D721Med (cell line): ENCODE measurements at places on chromosomes 12 and 14.

- DNase-seq: no peak
These were observed 24.6 kb downstream of the PLXNC1 start for GRCh38 chr12:94172973-94173372.

DNA sequence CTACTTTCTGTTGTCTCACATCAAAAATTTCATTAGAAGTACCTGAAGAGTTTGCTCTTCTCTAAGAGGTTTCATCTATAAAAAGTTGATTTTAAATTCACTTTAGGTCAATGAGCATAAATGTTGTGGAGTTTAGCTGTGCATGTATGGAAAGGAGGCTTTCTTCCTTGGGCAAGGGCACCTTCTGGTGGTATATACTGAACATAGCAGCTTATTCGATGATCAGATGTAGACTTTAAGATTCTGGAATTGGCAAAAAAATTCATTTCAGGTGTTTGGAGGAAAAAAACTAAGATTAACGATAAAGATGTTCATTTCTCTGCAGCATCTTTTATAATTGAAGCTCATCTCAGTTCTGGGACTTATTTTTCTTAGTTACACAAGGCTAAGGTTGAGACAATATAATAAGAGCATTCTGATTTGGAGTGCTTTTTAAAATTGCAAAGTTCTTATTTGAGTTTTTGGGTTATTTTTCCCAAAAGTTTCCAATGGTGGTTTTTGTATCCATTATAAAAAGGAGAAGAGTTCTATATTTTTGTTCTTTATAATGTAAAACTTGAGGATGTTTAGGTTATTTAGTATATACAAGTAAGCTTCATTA is 46.8 kb downstream of the TMEM117 start:
- DNase-seq: no peak

- DNase-seq: no peak
These were observed 26.9 kb downstream of the GLIPR1L1 start for GRCh38 chr12:75361408-75361807.

- no peak for DNase-seq
These were observed 23.9 kb upstream of the SMOC1 start for GRCh38 chr14:69855180-69855832.

DNA sequence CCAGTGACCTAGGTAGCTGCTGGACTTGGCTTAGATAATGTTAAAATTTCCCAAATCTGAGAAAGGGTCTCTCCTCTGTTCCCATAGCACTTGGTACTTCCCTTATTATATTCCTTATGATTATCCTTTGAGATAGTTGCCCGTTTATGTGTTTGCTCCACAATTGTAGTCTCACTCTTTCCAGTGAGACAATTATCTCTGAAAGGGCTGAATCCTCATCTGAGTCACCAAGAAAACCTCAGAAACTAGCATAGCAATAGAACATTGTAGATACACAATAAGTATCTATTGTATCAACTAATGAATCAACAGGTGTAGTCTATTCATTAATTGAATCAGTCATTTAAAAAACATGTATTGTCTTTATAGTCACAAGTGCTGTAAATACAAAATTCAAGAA is 119.1 kb upstream of the FAR2 start:
- DNase-seq: no peak

- DNase-seq: no peak
These were observed 49.2 kb upstream of the BCAT1 start for GRCh38 chr12:24997970-24998582.

DNA sequence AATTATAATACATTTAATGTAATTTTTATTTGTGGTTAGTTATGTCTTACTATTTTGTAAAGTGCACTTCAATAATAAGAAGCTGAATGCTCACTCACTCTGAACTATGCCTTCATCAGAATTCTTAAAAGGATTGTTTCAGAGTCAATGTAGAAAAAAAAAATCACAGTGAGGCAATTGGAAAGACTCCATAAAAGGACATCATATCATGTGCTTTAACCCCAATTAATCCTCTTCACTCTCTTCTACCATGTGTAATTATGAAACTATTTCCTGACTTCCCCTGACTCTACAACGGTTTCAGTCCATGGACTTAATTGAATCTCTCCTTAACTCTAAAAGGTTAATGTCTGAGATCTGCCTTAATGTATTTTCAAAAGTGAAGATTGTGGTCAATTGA is 250.4 kb upstream of the ALG10 start:
- DNase-seq: no peak

DNA sequence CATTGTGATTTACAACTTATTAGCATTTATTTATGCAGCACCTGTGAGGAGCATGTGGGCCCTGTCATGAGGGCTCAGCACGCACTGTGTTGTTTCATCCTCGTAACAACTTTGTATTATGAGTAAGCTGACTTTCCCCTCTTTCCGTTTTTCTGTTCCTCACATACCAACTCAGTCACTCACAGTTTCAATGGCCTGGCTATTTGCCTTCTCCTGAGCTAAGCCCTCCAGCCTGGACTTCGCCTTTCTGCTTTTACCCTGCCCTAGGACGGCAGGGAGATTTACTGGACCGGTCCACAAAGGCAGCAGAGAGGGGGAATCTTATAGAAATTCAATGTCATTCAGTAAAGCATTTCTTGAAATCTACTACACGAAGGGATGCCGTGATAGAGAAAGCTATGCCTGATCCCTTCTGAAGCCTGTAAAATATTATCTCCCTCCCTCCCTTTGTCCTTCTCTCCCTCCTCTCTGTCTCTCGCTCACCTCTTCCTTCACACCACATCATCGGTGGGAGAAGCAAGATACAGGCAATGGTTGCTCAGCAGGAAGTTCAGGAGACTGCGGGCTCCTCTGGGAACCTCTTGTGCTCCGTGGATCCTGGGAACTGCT is 219.2 kb upstream of the TBX3 start:
- no peak for DNase-seq

- peak; percentile 32 for DNase-seq
These were observed at the start of gene SCN8A for GRCh38 chr12:51591016-51591901. SCN8A (plus strand) TSS chr12:51591233; CDS start chr12:51662818, 71,585 bp downstream.

DNA sequence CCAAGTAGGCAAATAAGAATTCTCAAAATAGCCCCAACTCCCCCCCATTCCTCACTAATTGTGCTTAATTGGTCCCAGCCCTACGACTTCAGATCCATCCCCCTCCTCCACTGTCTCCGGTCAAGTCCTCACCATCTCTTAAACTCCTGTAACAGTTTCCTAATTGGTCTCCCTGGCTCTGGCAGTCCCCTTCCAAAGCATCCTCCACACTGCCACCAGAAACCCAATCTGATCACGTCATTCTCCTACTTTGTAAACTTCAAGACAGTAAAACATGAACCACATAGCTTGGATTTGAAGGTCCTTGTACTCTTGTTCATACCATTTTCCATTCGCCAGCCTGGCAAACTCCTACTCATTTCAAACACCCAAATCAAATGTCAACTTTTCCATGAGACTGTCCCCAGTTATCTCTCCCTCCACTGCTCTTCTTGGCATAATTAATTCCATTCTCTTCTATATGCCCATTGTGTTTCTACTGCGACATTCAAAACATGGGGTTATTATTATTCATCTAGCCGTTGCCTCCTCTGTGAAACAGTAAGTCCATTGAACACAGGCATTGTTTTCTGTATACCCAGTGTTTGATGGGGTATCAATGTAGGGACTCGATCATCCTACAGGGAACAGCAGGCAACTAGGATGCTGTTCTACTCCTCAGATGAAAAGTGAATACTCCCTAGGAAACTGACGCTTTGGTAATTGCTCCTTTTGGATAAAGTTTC is 104.6 kb downstream of the EGLN3 start:
- DNase-seq: no peak

DNA sequence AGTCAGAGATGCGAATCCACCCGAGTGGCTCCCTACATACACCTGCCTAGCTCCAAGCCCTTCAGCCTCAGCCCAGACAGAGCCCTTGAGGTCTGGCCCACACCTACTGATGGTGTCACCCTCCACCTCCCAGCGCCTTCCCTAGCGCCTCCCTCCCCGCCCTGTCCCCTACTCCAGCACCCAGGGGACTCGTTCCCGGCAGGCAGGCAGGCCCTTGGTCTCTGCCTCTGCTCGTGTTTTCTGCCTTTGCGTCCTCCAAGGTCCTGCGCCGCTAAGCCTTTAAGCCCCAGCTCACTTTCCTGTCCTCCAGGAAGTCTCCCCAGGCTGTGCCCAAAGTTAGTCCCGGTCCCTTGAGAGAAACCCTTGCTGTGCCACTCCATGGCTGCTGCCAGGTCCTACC is 12.7 kb downstream of the INF2 start:
- peak; percentile 62 for DNase-seq

DNA sequence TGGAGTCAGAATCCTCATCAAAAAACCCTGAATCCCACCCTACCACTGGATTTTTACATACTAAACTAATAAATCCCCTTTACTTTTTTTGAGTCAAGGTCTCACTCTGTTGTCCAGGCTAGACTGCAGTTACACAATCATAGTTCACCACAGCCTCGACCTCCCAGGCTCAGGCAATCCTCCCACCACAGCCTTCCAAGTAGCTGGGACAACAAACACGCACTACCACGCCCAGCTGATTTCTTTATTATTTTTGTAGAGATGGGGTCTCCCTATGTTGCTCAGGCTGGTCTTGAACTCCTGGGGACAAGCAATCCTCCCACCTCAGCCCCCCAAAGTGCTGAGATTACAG is 24.3 kb downstream of the SPTSSA start:
- DNase-seq: no peak

DNA sequence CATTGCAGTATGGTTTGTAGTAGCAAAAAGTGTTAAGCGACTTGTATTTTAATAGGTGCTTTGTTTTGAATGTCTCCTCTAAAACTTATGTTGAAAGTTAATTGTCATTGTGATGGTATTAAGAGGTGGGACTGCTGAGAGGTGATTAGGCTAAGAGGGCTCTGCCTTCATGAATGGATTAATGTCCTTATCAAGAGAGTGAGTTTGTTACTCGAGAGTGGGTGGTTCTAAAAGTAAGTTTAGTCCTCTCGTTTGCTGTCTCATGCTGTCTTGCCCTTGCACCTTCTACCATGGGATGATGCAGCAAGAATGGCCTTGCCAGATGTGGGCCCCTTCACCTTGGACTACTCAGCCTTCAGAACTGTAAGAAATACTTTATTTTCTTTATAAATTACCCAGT is 17.4 kb downstream of the ZDHHC17 start:
- no peak for DNase-seq

GRCh38 chr14:32450919-32451675 is 122.0 kb downstream of the AKAP6 start:
- DNase-seq: no peak

GRCh38 chr12:30286345-30286926 is 409.2 kb downstream of the IPO8 start:
- DNase-seq: no peak

DNA sequence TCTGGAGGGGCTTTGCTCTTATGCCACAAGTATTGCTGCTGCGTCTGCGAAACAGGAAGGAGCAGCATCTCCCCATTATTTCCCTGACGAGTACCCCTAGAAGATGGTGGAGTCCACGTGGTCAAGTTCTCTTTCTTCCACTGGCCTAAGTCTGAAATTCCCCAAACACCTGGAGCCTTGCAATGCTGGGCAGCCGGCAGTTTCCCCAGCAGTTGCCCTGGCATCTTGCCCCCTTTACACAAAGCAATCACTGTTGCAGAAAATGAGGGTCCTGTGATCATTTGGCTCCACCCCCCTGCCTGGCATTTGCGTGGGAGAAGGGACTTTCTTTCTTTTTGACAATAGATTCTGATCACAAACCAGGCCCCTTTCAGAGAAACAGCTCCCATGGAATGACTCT is 56.9 kb downstream of the FOS start:
- DNase-seq: no peak

DNA sequence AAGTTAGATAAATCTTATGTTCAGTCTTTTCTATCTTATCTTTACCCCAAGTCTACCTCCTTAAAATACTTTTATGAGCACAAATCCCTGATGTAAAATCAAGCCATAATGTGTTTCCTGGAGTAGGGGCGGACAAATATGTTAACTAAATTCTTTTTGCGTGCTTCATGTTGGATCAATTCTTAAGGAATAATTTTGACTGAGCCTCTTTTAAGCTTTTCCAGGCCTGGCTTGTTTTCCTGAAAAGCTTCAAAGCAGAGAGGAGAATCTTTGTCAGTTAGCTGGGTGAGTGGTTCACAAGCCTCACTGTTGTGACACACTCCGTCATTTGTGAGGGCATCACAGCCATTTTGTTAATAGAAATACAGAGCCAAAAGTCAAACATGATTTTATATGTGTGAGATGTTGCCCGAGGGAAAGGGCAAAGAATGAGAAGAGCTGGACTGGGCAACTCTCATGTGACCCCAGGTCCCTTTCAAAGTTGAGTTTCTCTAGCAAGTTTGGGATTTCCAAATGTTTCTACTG is 468.9 kb downstream of the RGS6 start:
- DNase-seq: no peak

- peak; percentile 47 for DNase-seq
These were observed at the start of gene CCDC60 for GRCh38 chr12:119334430-119335170. CCDC60 (plus strand) TSS chr12:119334729; CDS start chr12:119335177, 448 bp downstream.

- no peak for DNase-seq
These were observed 52.9 kb downstream of the EID3 start for GRCh38 chr12:104356231-104357115.

DNA sequence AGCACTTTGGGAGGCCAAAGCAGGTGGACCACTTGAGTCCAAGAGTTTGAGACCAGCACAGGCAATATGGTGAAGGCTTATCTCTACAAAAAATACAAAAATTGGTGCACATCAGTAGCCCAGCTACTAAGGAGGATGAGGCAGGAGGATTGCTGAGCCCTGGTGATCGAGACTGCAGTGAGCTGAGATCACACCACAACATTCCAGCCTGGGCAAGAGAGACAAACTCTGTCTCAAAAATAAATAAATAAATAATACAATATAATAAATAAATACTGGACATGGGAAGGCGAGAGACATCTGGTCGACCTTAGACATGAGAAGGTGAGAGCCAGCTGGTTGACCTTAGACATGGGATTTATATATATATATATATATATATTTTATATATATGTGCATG is 119.8 kb upstream of the SLC38A4 start:
- DNase-seq: no peak

DNA sequence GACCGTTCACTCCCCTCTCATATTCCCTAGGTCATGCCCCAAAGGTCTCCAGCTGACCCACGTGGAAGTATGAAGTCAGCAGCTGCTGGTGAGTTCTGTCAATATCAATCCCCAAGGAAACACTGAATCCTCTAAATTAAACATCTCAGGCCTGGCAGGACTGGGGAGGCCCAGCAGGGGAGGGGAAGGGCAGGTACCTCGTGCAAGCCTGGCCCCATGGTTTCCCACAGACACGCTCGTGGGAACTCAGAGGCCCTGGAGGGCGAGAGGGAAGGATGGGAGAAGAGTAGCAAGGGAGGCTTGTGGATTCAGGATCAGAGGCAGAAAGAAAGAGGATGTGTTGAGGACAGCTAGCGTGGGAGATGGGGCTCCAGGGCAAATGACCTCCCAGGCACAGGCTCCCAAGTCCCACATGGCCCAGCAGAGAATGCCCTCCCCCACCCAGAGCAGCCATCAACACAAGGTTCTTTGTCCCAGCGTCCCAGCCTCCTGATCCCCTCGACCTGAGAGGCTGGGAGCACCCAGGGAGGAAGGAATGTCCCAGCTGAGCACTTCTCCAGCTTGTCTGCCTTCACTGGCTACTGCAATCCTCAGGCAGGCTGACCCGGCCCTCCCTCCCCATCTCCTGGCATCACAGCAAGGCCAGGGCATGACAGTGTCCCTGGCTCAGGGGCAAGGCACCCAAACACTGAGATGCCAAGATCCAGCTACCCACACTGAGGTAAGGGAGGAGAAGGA is 20.1 kb upstream of the RPLP0 start:
- no peak for DNase-seq

GRCh38 chr12:121712190-121712460 is 427 bp upstream of the TMEM120B start:
- DNase-seq: no peak
